ENCODE measurements at places on chromosomes 13 and 19. TPM values are rescaled to one million over a fixed set of nuclear protein-coding genes. Genes with fewer than 3 reads are reported as not detected.

DNA sequence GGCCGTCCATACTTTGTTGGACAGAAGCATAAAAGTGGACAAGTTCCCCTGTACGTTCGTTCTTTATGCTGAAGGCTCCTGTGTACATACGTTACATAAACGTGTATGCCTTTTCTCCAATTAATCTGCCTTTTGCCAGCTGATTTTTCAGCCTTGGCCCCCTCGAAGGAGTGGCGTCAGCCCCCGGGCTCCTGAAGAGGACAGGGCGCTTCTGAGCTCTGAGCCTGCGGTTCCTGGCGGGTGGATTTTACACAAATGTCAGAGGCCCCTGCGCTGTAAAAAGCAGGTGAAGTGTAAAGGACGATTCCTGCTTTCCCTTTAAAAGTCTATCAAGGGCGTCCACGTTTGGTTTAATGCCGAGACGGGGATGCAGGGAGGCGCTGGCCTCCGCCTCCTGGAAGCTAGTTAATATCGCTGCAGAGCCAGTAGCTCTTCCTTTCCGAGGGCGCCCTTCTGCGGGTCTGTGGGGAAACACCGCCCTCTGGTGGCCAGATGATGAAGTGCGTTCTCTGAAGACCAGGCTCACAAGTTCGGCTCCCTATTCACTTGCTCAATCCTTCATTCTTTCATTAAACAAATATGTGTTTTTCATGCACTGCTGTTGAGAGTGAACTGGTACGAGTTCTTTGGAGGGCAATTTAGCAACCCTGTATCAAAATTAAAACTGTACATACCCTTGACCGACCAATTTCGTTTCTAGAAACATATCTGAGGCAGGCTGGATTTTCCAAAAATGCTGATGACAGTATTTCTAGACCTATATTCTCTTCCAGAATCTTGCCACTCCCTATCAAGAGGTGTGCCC lies 62.0 kb downstream of the GPR12 start:
- H3K4me1 ChIP-seq = no peaks in the 10 kb centered on the region
- no peak overlapping the region for H3K27ac ChIP-seq
- peaks cover 3% of the 10 kb centered on the region for H3K27me3 ChIP-seq

DNA sequence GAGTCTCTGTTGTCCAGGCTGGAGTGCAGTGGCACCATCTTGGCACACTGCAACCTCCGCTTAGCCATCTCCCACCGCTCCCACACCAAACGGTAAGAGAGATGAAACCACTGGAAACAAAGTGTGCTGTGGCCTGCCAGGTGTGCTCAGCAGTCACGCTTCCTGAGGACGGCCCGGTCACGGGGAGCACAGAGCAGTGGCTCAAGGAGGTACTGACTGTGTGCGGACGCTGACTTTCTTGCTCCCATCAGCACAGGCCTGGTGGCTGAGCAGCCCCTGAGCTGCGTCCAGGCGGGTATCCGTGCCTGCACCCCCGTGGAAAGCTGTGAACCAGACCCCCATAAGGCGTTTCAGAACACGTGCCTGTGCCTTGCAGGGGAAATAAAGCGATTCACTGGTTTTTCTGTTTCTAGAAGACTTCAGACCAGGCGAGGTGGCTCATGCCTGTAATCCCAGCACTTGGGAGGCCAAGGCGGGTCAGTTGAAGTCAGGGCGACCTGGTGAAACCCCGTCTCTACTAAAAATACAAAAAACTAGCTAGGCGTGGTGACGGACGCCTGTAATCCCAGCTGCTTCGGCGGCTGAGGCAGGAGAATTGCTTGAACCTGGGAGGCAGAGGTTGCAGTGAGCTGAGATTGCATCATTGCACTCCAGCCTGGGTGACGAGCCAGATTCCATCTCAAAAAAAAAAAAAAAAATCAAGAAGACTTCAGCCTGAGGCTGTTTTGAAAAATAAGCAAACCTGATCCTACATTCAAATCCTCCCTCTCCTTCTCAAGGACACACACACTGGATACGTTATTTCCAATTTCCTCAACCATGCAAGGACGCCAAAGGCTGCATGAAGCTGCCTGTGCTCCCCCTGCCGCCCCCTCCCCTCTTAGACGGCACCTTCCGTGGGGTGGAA lies 25.5 kb downstream of the ADPRHL1 start:
- H3K36me3 ChIP-seq = no peaks in the 10 kb centered on the region
- ATAC-seq = no peak
- H3K27ac ChIP-seq = no peak overlapping the region

DNA sequence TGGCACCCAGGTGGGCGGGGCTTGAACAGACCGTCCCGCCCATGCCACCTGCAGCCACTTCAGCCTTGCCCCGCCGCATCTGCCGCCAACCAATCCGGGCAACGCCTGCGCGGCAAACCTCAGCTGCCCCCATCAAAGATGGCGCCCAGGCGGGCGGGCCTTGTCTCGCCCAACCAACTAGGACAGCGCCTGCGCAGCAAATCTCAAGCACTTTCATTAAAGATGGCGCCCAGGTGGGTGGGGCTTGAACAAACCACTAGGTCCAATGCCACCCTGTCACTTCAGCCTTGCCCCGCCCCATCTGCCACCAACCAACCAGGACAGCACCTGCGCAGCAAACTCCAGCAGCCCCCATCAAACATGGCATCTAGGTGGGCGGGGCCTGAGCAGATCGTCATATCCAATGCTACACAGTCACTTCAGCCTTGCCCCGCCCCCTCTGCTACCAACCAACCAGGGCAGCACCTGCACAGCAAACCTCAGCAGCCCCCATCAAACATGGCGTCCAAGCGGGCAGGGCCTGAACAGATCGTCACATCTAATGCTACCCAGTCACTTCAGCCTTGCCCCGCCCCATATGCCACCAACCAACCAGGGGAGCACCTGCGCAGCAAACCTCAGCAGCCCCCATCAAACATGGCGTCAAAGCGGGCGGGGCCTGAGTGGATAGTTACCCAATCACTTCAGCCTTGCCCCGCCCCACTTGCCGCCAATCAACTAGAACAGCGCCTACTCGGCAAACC lies 1.4 kb downstream of the PEG3 start:
- no peaks in the 10 kb centered on the region for H3K4me1 ChIP-seq
- no peak overlapping the region for H3K4me3 ChIP-seq
- H3K27me3 ChIP-seq = peaks cover 7% of the 10 kb centered on the region
- no peak for ATAC-seq

GRCh38 chr19:7795555-7796161 lies 32.6 kb downstream of the CLEC4M start:
- ATAC-seq = no peak
- no peak overlapping the region for H3K4me3 ChIP-seq
- H3K27ac ChIP-seq = no peak overlapping the region

GRCh38 chr13:98050041-98050466 lies 92.8 kb upstream of the FARP1 start:
- no peak for ATAC-seq
- no peak overlapping the region for H3K4me3 ChIP-seq
- H3K36me3 ChIP-seq = no peaks in the 10 kb centered on the region
- no peaks in the 10 kb centered on the region for H3K4me1 ChIP-seq
- H3K27me3 ChIP-seq = peaks cover 12% of the 10 kb centered on the region

DNA sequence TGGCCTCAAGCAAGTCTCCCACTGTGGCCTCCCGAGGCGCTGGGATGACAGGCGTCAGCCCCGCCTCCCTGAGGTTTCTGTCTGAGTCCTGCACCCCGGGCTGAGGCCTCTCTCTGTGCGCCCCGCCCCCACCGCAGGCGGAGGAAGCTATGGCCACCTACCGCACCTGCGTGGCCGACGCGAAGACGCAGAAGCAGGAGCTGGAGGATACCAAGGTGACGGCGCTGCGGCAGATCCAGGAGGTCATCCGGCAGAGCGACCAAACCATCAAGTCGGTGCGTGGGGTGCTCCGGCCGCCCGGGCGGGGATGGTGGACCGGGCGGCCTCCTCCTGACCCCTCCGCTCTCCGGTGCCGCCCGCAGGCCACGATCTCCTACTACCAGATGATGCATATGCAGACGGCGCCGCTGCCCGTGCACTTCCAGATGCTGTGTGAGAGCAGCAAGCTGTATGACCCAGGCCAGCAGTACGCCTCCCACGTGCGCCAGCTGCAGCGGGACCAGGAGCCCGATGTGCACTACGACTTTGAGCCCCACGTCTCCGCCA lies 12.7 kb downstream of the ARHGAP45 start:
- H3K27me3 ChIP-seq = no peaks in the 10 kb centered on the region
- peaks cover 9% of the 10 kb centered on the region for H3K4me1 ChIP-seq
- H3K36me3 ChIP-seq = peaks cover 96% of the 10 kb centered on the region
- peak overlapping the region; percentile 32 for H3K4me3 ChIP-seq
- H3K27ac ChIP-seq = no peak overlapping the region

DNA sequence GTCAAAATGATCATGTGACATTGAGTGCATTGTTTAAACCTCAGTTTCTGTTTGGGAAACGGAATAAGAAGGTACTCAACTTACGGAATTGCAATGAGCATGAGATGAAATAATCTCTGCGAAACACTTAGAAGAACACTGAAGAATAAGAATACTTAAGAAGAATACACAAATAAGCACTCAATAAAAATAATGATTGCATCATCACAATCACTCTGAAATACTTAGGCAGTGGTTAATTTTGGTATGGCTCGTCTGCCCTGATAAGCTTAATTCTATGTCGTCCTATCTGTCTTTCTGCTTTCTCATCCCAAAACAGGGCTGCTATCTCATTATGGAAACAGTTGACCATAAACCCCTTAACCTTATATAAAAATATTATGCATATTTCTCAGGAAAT lies 823.6 kb downstream of the DIAPH3 start:
- no peak overlapping the region for H3K27ac ChIP-seq
- ATAC-seq = no peak
- H3K36me3 ChIP-seq = no peaks in the 10 kb centered on the region
- peaks cover 15% of the 10 kb centered on the region for H3K27me3 ChIP-seq
- no peak overlapping the region for H3K4me3 ChIP-seq
- no peaks in the 10 kb centered on the region for H3K4me1 ChIP-seq

GRCh38 chr19:48844472-48844871 lies 8.2 kb upstream of the HSD17B14 start:
- no peaks in the 10 kb centered on the region for H3K27me3 ChIP-seq
- peak; percentile 50 for ATAC-seq
- H3K4me1 ChIP-seq = peaks cover 4% of the 10 kb centered on the region
- H3K27ac ChIP-seq = no peak overlapping the region
- H3K4me3 ChIP-seq = no peak overlapping the region

DNA sequence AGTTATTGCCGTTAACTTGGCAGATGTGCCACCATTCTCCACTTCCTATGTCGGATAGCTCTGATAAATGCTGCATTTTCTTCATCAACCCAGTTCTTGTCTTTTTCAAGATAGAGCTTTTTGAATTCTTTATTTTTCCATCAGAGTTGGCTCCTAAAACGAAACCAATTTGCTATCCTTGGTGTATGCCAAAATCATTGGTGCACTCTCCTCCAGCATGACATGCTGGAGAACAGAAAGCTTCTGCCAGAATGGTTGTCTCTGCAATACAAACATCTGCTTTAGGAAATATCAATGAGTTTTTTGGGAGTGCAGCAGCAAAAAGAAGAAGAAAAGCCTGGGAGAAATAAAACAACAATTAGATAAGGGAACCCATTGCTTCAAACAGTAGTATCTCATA lies 124.2 kb downstream of the CDK8 start:
- no peaks in the 10 kb centered on the region for H3K36me3 ChIP-seq
- no peak overlapping the region for H3K4me3 ChIP-seq
- ATAC-seq = no peak
- H3K4me1 ChIP-seq = peaks cover 5% of the 10 kb centered on the region
- no peak overlapping the region for H3K27ac ChIP-seq
- H3K27me3 ChIP-seq = no peaks in the 10 kb centered on the region

GRCh38 chr19:35306473-35307246 lies 14.7 kb downstream of the MAG start:
- no peak overlapping the region for H3K27ac ChIP-seq
- H3K4me3 ChIP-seq = no peak overlapping the region
- no peaks in the 10 kb centered on the region for H3K4me1 ChIP-seq
- no peak for ATAC-seq

DNA sequence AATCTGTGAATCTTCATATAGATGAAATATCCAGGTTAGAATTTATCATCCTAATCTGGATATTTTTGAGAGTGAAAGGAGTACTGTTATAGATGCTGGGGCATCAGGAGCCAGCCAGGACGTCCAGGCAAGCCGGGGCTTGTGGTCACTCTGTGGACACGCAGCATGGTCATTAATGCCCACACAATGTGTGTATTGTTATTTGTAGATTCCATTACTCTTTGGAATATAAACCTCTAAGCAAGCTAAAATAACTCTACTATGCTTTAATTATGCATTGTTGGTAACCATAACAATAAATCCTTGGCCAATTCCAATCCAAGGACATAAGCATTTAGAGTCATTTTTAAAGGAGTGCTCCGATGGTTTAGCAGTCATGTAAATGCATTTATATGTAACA lies 137.9 kb downstream of the TM9SF2 start:
- no peak for ATAC-seq
- no peak overlapping the region for H3K4me3 ChIP-seq
- no peak overlapping the region for H3K27ac ChIP-seq
- no peaks in the 10 kb centered on the region for H3K27me3 ChIP-seq
- no peaks in the 10 kb centered on the region for H3K36me3 ChIP-seq
- peaks cover 6% of the 10 kb centered on the region for H3K4me1 ChIP-seq

- peak overlapping the region; percentile 85 for H3K4me3 ChIP-seq
- peak; percentile 75 for ATAC-seq
- peak overlapping the region; percentile 88 for H3K27ac ChIP-seq
Observed at GRCh38 chr19:41531438-41532311, 44.3 kb upstream of the CEACAM21 start.

- ATAC-seq = peak; percentile 81
- no peak overlapping the region for H3K27ac ChIP-seq
- no peaks in the 10 kb centered on the region for H3K27me3 ChIP-seq
- H3K36me3 ChIP-seq = peaks cover 10% of the 10 kb centered on the region
Observed at GRCh38 chr19:12202250-12202649, 39.4 kb downstream of the ZNF136 start.

GRCh38 chr13:30681843-30682242 lies 53.5 kb upstream of the ALOX5AP start:
- H3K27me3 ChIP-seq = no peaks in the 10 kb centered on the region
- no peaks in the 10 kb centered on the region for H3K36me3 ChIP-seq
- no peak for ATAC-seq
- no peak overlapping the region for H3K27ac ChIP-seq

GRCh38 chr19:18777301-18778075 lies 13.6 kb downstream of the COMP start:
- no peak overlapping the region for H3K27ac ChIP-seq
- no peaks in the 10 kb centered on the region for H3K4me1 ChIP-seq
- no peak for ATAC-seq
- H3K27me3 ChIP-seq = no peaks in the 10 kb centered on the region
- H3K36me3 ChIP-seq = no peaks in the 10 kb centered on the region

DNA sequence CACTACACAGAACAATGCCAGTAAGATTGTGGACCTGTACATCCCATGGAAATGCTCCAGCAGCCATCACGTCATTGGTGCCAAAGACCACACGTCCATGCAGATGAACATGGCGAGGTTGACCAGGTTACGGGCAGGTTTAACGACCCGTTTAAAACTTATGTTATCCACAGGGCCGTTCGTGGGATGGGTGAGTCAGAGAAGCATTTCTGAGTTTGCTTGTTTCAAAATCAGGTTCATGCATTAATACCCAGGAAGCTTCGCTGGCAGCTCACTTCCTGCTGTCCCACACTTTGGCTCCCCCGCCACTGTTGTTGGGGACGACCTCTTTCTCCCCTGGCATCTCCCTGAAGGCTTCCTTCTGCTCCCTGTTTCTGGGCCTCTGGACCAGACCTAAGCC lies 194.1 kb downstream of the USP12 start:
- no peaks in the 10 kb centered on the region for H3K36me3 ChIP-seq
- no peak for ATAC-seq
- H3K27me3 ChIP-seq = peaks cover 9% of the 10 kb centered on the region
- no peak overlapping the region for H3K4me3 ChIP-seq
- no peak overlapping the region for H3K27ac ChIP-seq

ZNF865 gene
- 13.2 TPM for total RNA-seq

STRN4 gene
- total RNA-seq = 60.7 TPM

LIM2 gene
- 0.40 TPM for total RNA-seq

PTH2 gene
- total RNA-seq = not detected

CYP4F3 gene
- total RNA-seq = 0.45 TPM

MBD3L4 gene
- total RNA-seq = not detected
